ENCODE measurements at places on chromosomes 16 and 17.

DNA sequence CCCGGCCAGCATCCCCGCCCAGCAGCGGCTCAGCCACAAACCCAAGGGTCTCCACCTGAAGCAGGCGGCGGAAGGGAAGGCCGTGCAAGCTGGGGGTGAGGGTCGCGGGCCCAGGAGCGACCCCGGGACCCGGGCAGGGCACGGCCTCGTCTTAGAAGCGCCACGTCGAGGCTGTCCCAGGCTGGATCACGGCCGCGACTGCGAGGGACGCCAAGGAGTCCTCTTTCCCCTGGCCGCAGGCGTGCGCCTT is 538 bp upstream of the CCNF start:
- no peak for DNase-seq

GRCh38 chr17:21508211-21508610 is 132.1 kb downstream of the KCNJ12 start:
- DNase-seq: no peak

GRCh38 chr16:89373355-89374110 is 116.8 kb downstream of the ANKRD11 start:
- DNase-seq: no peak

DNA sequence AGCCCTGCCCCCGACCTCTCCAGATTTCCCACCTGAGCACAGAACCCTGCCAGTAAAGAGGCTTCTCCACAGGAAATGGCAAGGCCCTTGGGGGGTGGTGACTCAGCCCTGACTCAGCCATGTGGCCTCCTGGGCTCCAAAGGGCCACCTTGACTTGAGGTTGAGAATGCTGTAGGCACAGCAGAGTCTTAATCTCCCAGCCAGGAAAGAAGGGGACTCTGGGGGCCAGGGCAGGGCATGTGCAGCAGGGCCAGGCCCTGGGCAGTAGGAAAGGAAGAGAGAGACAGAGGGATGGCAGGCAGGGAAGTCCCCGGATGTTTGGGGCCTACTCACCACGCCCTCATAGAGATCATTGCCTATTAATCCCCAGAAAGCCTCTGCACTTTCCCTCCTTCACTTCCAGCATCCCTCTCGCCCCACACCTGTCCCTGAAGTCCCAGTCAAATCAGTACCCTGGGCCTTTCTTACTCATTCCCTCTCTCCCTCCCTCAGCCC is 4.8 kb upstream of the ITGA3 start:
- DNase-seq: peak; percentile 93

- DNase-seq: peak; percentile 48
Measured at GRCh38 chr17:6523330-6523729, 33.0 kb downstream of the PITPNM3 start.
